NCI-H1048 (cell line): ENCODE measurements at places on chromosomes 11 and 22.

DNA sequence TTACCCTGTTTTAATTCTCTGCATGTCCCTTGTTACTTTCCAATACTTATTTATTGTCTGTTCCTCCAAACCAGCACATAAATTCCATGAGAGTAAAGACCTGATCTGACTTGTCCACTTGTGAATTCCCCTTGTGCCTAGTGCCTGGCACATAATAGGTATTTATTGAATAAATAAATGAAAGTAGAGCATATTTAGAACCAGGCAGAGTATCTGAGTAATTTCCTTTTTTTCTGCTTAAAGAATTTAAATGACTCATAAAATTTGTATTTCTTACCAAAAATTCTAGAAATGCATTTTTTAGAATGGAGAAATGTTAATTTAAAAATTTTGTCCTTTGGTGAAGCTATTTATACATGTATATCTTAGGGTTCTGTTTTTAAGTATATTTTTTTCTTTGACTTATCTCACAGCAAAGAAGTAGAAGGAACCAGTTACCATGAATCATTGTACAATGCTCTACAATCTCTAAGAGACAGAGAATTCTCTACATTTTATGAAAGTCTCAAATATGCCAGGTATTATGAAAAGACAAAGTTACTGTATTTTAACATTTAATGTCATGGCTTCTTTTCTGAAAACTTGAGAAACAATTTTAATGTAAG is 96.8 kb downstream of the ATM start:
- DNase-seq = no peak

DNA sequence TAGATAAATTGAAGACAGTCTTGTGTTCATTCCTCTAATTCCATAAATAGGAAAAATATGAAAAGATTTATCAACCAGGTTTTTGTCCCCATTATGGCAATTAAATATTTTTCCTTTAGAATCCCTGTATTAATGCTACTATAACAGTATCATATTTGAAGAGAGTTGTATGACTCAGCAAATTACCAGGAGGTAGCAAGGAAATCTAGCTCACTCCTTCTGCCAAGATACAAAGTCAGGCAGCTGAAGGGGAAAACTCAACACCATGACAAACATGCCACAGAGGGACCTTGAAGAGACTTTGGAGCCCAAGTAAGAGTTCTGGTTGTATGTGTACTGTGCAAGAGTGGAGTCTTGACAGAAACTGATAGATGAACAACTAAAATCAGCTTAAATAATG is 143.3 kb downstream of the GUCY1A2 start:
- DNase-seq = no peak

- no peak for DNase-seq
Observed at GRCh38 chr22:49090853-49091135, 736.9 kb downstream of the BRD1 start.

DNA sequence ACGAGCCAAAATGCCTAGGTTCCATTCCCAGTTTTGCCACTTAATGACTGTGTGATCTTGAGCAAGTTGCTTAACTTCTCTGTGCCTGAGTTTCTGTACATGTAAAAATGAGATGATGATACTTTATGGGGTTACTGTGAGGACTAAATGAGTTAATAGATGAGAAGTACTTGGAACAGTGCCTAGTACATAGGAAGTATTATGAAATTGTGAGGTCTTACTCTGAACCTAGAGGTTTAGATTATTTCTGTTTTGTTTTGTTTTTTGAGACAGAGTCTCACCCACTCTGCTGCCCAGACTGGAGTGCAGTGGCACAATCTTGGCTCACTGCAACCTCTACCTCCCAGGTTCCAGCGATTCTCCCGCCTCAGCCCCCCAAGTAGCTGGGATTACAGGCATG is 227.0 kb upstream of the POU2AF2 start:
- no peak for DNase-seq

- peak; percentile 64 for DNase-seq
Observed at GRCh38 chr22:32474635-32475467, at the start of gene FBXO7. FBXO7 (plus strand) TSS chr22:32474811; CDS start chr22:32475003, 192 bp downstream.

DNA sequence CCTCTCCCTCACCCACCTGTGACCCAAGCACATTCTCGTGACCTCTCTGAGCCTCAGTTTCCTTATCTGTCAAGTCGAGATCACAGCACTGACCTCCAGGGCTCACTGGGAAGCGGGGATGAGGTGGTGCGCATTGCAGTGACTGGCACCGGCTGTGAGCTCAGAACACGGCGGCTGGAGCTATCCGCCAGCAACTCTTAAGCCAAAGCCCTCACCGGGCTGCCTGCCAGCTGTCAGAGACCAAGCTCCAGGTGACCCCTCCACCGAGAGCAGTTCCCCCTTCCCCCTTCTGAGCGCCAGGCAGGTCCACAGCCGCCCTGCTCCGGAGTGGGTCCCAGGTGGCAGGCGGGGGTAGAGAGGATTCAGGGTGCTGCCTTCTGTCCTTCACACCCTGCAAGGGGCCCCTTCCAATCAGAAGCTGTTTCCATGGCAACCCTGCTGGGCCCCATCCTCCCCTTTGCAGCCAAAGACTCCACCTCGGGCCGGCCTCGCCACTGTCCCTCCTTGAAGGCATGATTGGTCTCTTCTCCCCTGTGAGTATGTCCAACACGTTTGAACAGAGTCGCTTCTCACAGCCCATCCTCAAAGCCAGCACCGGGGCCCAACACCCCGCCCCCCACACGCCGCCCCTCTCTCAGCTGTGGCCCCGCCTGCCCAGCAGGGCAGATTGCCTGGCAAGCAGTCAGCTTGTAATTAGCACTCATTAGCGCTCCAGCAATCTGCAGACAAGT is 98.7 kb downstream of the WNT7B start:
- DNase-seq = no peak

DNA sequence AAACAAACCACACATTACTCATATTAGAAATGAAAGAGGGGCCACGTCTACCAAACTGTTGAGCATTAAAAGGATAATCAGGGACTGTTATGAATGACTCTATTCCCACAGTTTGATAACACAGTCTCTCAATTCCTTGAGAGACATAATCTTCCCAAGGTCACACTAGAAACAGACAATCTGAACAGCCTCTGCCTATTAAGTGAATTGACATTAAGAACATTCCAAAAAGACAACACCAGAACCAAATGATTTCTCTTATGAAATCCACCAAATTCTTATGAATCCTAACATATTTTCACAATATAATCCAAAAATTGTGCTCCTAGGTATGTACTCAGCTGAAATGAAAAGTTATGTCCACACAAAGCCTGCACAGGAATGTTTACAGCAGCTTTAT is 4.6 kb downstream of the RFPL1 start:
- no peak for DNase-seq

- DNase-seq = no peak
Observed at GRCh38 chr11:104487046-104487806, 323.3 kb upstream of the PDGFD start.

DNA sequence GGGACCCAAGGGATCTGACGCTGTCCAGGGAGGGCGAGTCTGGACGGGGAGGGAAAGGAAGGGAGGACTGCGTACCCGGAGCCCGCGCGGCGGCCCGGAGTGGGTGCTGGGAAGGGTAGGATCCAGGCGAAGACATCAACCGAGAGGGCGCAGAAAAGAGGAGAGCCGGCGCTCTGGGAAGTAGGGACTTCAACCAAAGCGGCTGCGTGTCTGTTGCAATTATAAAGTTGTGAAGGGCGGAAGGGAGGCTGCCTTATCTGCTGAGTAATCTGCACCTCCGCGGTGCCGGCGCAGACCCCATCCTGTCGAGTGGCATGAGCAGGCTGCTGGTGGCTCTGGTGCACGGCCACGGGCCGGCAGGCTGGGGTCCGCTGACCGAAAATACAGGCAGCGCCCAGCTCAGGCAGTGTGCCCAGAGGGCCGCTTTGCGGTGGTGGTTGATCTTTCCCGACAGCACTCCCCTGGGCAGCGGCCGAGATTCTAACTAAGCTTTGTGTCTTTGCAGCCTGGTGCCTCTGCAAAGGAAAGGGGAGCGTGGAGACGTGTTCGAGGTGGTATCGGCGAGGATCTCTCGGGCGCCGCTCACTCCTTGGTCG is 978 bp downstream of the C11orf87 start:
- no peak for DNase-seq

GRCh38 chr11:100719362-100719761 is 32.3 kb downstream of the ARHGAP42 start:
- DNase-seq = no peak

DNA sequence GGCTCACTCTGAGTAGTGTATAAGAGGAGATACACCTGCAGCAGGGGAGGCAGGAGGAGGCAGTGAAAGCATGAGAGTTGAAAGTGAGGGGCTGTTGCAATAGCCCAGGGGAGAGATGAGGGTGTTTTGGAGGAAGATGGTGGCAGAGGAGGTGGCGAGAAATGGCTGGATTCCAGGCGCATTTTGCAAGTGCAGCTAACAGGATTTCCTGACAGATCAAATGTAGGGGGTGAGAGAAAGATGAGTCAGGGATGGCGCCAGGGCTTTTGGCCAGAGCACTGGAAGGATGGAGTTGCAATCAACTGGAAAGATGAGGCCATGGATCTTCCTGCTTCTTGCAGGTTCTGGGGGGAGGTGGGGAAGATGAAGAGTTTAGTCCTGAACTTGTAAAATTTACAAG is 16.8 kb upstream of the TSPAN18 start:
- DNase-seq = no peak

- DNase-seq = no peak
Observed at GRCh38 chr22:38164551-38164918, 17.1 kb downstream of the PLA2G6 start.

GRCh38 chr11:68362801-68363379 is 50.5 kb downstream of the LRP5 start:
- no peak for DNase-seq

GRCh38 chr22:47042861-47043496 is 280.5 kb downstream of the TBC1D22A start:
- no peak for DNase-seq
